GM12878 (cell line): ENCODE measurements at places on chromosomes 3 and 15. TPM values are rescaled to one million over a fixed set of nuclear protein-coding genes. Genes with fewer than 3 reads are reported as not detected.

DNA sequence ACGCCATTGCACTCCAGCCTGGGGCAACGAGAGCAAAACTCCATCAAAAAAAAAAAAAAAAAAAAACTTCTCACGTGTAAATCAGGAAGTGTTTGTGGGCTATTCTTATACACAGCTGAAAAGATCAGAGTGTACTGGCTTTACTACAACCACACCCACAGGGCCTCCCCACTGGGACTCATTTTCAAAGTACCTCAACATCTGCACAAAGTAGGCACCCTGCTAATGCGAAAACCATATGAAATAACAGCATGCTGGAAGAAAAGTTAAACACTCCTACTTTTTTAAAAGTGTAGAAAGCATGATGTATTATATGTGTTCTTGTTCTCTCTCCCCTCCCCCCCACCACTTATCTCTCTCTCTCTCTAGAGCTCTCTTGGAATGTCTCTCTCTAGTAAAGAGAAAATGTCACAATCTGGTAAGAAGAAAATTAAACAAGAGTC, 11.1 kb downstream of the UACA start:
- H3K4me3 ChIP-seq: no peak overlapping the region
- H3K36me3 ChIP-seq: no peaks in the 10 kb centered on the region
- no peak for DNase-seq
- H3K27ac ChIP-seq: no peak overlapping the region
- H3K4me1 ChIP-seq: no peaks in the 10 kb centered on the region

GRCh38 chr3:197311591-197311990, 13.2 kb upstream of the DLG1 start:
- DNase-seq: no peak
- peaks cover 9% of the 10 kb centered on the region for H3K4me1 ChIP-seq
- no peak overlapping the region for H3K27ac ChIP-seq
- H3K4me3 ChIP-seq: no peak overlapping the region
- no peaks in the 10 kb centered on the region for H3K36me3 ChIP-seq
- no peaks in the 10 kb centered on the region for H3K27me3 ChIP-seq

GRCh38 chr15:74317820-74318375, 49.5 kb downstream of the CYP11A1 start:
- H3K4me3 ChIP-seq: no peak overlapping the region
- no peak overlapping the region for H3K27ac ChIP-seq
- H3K27me3 ChIP-seq: no peaks in the 10 kb centered on the region
- DNase-seq: no peak
- peaks cover 53% of the 10 kb centered on the region for H3K4me1 ChIP-seq
- no peaks in the 10 kb centered on the region for H3K36me3 ChIP-seq

GRCh38 chr15:96093063-96093462, 237.4 kb upstream of the NR2F2 start:
- no peak overlapping the region for H3K27ac ChIP-seq
- no peaks in the 10 kb centered on the region for H3K36me3 ChIP-seq
- no peak overlapping the region for H3K4me3 ChIP-seq
- no peaks in the 10 kb centered on the region for H3K4me1 ChIP-seq

DNA sequence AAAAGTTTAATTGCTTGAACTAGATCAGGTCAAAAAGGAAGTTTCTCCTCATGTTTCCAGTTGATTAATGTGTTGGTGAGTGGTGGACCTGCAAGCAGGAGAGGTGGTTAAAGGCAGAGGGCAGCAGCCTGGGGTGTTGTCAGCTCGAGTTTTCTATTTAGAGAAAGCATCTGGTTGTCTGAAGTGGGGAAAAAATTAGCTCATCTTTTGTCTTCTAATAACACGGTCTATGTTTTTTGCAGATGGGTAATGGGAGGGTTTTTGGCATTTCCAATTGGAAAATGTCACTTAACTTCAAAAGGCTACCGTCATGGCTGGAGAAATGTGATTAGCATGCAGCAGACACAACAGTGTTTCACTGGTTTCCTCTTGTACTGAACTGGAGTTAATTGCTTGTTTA, 122.6 kb downstream of the ITPR1 start:
- no peaks in the 10 kb centered on the region for H3K27me3 ChIP-seq
- no peak overlapping the region for H3K27ac ChIP-seq
- no peak overlapping the region for H3K4me3 ChIP-seq

- no peak for DNase-seq
- no peak overlapping the region for H3K4me3 ChIP-seq
- no peaks in the 10 kb centered on the region for H3K4me1 ChIP-seq
- no peaks in the 10 kb centered on the region for H3K36me3 ChIP-seq
Observed at GRCh38 chr3:87333393-87333892, 57.1 kb upstream of the POU1F1 start.

DNA sequence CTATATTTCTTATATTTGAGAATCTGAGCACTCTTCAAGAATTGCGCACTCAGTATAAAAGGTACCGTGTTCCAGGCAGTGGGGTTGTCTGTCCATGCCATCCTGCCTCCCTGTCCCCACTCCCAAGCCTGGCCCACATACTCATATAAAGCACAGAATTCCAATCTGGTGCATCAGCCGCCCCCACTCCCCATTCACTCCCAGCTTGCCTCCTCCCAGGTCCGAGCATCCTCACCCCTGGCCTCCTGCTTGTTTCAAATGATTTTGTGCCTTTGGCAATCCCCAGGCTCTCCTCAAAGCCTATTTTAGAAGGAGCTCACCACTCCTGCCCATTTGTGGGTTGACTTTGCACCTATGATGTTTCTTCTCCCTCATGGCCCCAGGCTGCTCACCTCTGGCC, 22.2 kb upstream of the IGF1R start:
- DNase-seq: no peak
- no peaks in the 10 kb centered on the region for H3K27me3 ChIP-seq
- no peak overlapping the region for H3K4me3 ChIP-seq
- no peaks in the 10 kb centered on the region for H3K36me3 ChIP-seq

The WDR93 gene
- not detected in 2 replicates for total RNA-seq

- H3K4me3 ChIP-seq: no peak overlapping the region
- no peaks in the 10 kb centered on the region for H3K27me3 ChIP-seq
- H3K4me1 ChIP-seq: no peaks in the 10 kb centered on the region
Observed at GRCh38 chr15:68315035-68315434, 37.5 kb downstream of the FEM1B start.

DNA sequence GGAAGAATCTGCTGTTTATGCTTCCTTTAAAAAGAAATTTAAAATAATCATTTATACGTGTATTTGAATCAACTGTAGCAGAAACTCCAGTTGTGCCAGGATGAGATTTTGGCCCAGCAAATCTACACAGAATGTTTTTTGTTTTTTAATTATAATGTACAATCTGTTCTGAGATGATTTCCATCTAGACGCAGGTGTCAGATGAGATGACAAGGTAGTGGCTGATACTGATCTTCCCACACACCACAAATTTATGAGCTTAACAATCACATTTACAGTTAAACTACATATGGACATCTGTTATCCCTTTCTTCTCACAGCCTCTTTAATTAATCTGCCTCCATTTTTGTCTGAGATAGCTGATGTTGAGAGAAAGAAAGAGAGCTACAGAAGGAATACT, 23.6 kb downstream of the DCLK3 start:
- H3K4me3 ChIP-seq: no peak overlapping the region
- DNase-seq: no peak
- H3K4me1 ChIP-seq: no peaks in the 10 kb centered on the region

- H3K4me1 ChIP-seq: peaks cover 72% of the 10 kb centered on the region
- H3K36me3 ChIP-seq: no peaks in the 10 kb centered on the region; the same call in none of the 2 replicates
- DNase-seq: peak; percentile 91
- peak overlapping the region; percentile 60 for H3K27ac ChIP-seq
- H3K27me3 ChIP-seq: no peaks in the 10 kb centered on the region
Observed at GRCh38 chr3:122014741-122015140, 7.3 kb downstream of the ILDR1 start.

DNA sequence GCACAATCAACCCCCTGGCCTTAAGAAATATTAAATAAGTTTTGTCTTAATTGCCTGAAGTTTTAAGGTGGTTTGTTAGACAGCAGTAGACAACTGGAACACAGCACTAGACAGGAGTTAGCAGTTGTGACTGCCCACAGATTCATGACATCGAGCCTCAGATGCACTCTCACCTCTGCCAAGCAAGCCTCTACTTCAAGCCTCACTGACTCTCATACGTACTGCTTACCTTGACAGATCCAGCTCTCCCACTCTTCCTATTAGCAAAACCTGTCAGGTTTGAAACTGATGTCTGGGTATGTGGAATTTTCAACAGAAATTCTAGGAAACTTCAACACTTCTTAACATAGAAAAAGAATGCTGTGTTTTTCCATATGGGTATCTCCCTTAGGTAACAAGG, 382.9 kb upstream of the DPH6 start:
- H3K4me1 ChIP-seq: peaks cover 13% of the 10 kb centered on the region
- no peak overlapping the region for H3K4me3 ChIP-seq
- no peaks in the 10 kb centered on the region for H3K36me3 ChIP-seq
- H3K27me3 ChIP-seq: no peaks in the 10 kb centered on the region
- DNase-seq: peak; percentile 9
- peak overlapping the region; percentile 41 for H3K27ac ChIP-seq
